ENCODE measurements at places on chromosomes 6 and 20.

DNA sequence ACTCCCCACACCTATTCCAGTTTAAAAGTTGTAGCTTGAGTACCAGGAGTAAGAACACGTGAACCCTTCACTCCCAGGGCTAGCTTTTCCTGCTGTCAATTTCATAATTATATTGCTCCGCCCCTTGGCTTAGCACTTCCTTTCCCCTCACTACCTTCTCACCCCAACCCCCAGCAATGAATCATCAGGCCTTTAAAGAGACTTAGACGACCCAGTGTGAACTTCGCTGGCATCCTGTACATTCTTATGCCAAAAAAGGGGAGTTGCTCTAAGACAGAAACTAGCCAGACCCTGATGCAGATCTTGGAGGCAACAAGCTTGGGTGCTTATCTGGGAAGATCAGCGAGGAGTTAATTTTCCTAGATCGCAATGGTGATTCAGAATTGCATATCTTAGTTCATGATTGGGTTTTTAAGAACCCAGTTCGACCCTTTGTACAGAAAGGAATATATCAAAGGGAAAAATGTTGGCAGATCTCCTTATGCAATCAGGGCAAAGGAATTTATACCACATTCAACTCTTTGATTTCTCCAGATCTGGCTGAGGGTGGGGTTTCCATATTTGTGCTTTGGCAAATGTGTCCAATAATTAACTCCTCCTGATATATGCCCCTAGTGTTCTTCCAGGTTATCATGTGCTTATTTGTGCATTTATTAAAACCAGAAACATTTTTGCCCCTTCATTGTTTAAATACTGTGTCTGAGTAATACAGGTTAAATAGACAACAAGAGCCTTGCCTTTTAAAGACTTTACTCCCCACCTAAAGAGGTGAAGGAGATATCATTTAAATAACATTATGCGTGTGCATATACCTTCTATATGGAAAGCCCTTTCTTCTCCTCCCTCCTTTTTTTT lies 8.1 kb upstream of the ATXN1 start:
- DNase-seq, result no peak

GRCh38 chr6:56607111-56607752 lies 35.5 kb downstream of the DST start:
- DNase-seq, result no peak

GRCh38 chr20:44071526-44072111 lies 115.4 kb downstream of the JPH2 start:
- no peak for DNase-seq

- no peak for DNase-seq
These were observed 62.5 kb downstream of the METTL24 start for GRCh38 chr6:110295451-110296165.

DNA sequence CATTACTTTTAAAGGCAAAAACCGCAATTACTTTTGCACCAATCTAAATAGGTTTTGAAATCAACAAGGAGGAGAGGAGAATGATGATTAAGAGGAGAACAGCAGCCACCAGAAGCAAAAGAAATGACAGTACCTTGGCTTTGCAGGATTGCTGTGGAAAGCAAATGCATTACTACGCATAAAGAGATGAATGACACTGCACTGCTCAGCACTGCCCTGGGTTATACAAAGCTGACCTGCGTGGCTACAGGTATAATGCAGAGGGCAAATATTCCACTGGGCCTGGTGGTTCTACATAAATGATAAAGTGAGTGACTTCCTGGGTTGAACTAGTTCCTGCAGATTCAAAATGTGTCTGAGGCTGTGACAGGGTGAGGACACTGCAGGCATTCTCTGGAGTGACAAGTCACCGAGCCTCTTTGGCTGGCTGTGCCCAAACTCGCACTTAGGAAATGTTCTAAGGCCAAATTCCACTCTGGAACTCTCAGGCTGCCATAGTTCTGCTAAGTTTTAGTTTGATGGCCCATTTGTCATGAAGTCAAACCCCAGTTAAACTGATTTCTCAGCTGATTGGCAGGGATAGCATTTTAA lies 78.6 kb downstream of the INSM1 start:
- DNase-seq, result no peak

- no peak for DNase-seq
These were observed 437.6 kb downstream of the PRKN start for GRCh38 chr6:162289972-162290371.

DNA sequence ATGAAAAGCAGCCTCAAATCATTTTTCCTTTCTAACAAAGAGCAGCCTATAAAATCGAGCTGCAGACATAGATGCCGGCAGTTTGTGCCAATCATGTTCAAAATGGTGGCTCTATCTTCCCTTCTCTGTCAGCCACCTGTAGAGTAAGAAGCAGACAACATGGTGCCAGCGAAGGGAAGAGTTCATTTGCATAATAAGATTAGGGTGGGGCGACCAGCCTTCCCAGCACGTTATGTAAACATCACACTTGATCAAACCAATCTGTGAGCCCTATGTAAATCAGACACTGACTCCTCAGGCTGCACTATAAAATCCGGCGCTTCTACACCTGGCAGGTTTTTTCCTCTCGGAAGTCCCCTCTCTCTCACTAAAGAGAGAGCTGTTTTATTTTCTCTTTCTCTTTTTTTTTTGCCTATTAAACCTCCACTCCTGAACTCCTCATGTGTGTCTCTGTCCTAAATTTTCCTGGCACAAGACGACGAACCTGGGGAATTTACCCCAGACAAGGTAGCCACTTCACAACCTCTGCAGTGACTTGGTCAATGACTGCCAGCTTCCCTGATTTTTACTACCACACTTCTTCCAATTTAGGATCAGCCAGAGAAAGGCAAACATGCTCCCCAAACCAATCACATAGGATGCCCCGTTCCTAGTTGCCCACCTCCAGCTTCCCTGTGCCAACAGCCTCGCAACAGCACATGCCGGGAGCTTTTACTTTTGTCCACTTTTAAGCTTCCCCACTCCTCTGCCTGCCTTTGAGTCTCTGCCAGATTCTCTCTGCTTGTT lies 12.9 kb downstream of the TPMT start:
- DNase-seq, result no peak

- no peak for DNase-seq
These were observed 77.0 kb downstream of the MRPL14 start for GRCh38 chr6:44049989-44050871.

DNA sequence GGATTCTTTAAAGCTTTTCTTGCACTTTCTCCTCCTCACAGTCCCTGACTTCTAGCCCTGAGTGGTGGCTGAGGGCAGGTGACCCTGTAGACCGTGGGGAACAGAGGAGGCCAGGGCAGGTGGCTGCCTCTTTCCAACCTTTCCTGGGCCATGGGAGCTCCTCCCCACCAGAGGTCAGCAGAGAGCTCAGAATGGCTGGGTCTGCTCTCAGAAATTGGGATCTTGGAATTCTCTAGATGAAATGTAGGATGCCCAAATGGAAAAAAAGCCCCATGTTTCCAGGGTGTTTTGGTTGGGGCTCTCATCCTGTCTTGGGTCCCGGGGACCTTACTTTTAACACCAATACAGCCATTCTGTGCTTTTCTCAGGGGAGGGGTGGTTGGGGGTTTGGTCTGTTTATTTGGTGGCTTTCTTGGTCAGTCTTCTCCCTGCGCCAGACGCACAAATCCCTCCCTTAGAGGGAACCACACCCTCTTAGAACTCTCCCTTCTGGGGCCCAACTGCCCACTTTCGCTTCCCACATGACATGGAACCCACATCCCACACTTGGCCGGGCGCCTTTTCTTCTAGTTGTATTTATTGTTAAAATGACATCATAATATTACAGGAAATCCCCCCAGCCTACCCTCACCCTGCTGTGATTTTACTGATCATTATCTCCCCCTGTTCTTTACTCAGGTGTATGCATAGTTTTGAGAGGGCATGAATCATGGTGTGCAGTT lies 17.9 kb downstream of the GNAS start:
- DNase-seq, result peak; percentile 75

DNA sequence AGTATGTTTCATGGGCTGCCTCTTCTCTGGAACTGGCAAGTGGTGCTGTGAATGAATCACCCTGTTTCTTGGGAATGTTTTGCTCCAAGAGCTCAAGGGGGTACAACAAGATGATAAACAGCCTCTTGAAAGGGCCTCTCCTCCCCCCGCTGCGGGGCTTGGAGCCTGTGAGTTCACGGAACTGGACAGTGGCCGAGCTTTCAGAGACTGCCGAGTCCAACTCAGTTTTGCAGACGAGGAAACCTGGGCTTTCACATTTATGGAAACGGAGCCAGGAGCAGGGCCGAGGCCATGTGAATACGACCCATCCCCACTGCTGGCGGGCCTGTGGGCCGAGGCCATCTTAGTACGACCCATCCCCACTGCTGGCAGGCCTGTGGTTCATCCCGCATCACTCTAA lies 18.2 kb upstream of the SRC start:
- DNase-seq, result no peak

GRCh38 chr6:153012856-153013255 lies 10.3 kb upstream of the MTRF1L start:
- DNase-seq, result no peak

GRCh38 chr6:157665180-157665579 lies 157.9 kb upstream of the SNX9 start:
- DNase-seq, result no peak

- no peak for DNase-seq
These were observed 118.7 kb downstream of the TBX18 start for GRCh38 chr6:84645563-84646266.

DNA sequence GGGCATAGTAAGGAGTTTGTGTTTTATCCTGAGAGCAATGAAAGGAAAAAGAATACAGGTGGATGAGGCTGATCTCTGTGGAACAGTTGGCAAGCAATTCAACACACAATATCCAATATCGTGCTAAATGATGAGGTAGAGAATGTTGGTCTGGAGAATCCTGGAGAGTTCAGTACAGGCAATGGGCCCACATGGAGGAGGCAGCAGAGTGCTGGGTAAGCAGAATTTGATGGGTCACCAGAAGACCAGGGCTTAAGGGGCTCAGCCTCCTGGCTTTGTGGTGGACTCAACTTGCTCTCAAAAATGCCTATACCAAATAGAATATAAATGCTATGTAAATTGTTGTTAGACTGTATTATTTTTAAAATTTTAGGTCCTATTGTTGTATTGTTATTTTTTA lies 271.5 kb upstream of the JARID2 start:
- no peak for DNase-seq

GRCh38 chr6:38804358-38804757 lies 89.2 kb downstream of the DNAH8 start:
- no peak for DNase-seq

GRCh38 chr20:62752671-62753501 lies 43.4 kb upstream of the MRGBP start:
- peak; percentile 28 for DNase-seq

DNA sequence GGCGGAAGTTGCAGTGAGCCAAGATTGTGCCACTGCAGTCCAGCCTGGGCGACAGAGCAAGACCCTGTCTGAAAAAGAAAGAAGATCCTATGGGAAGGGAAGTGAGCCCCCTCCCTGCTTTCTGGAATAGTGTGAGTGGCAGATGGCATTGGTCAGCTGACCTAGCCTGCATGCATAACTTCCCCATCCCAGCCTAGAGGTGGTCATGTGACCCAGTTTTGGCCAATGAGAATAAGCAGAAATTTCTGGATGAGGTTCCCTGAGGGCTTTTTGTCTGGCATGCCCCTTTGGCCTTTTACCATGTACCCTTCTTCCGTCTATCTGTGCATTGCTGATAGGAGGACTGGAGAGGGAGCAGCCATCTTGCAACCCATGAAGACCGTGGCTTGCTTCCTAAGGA lies 269.3 kb downstream of the NRN1 start:
- DNase-seq, result no peak

DNA sequence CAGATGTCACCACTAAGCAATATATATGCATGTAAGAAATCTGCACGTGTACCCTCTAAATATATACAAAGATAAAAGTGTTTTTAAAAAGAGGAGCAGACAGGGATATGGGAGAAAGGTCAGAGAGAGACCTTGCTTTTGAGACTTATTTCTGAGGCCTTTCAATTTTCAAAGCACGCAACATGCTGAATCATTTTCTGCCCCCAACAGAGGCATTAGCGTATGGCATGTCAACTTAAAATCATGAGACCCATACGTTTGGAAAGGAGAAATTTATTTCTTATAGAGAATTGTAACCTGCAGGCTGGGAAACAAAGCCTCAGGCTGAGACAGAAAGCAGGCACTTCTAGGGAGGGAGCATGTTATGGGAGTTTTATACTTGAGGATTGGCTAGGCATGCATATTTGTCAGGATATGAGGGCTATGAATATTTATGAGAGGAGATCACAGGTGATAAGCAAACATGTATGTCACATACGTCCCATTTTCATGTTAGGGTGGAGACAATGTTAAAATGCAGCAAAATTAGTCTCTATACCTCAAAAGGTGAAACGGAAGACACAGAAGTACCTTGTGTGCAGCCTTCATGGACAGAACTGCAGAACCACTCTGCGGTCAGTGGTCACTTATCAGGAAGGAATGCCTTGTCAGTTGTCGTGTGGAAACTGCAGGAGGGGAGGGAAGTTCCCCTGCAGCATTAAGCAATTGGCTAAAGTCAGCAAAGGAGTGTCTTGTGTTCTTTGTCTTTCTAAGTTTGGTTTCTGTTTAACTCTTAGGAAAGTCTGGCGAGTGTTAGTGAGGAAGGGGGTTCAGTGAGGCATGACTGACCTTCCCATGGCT lies 6.3 kb upstream of the GABRR2 start:
- DNase-seq, result no peak

DNA sequence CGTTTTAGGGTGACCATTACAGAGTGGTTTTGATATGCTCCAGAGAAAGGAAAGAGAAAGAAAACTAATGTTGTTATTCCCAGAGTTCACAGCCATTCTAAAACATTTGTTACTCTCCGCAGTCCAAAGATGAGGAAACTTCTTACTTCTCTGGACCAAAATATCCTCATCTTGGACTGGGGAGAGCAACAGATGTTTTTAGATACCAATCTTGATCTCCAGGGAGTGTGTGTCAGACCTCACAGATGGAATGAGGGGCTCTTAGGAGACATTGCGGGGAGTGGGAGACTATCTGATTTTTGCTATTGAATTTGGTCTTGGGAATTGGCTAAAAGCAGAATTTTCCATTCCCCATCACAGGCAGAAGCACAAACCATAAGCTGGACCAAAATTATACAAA lies 110.8 kb downstream of the TNFAIP3 start:
- DNase-seq, result no peak

- DNase-seq, result no peak
These were observed 16.3 kb downstream of the SIRPA start for GRCh38 chr20:1911536-1911935.
